ENCODE measurements at places on chromosomes 11 and 22.

DNA sequence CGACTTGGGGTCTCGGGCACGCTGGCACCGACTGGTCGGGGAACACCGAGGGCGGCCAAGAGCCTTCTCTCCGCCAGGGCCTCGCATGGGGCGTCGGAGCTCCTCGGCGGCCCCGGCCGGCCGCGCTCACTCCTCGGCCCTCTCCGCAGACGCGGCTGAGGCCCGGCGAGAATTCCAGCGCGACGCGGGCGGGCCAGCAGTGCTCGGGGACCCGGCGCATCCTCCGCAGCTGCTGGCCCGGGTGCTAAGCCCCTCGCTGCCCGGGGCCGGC is 5.6 kb downstream of the TBX1 start:
- DNase-seq: no peak

DNA sequence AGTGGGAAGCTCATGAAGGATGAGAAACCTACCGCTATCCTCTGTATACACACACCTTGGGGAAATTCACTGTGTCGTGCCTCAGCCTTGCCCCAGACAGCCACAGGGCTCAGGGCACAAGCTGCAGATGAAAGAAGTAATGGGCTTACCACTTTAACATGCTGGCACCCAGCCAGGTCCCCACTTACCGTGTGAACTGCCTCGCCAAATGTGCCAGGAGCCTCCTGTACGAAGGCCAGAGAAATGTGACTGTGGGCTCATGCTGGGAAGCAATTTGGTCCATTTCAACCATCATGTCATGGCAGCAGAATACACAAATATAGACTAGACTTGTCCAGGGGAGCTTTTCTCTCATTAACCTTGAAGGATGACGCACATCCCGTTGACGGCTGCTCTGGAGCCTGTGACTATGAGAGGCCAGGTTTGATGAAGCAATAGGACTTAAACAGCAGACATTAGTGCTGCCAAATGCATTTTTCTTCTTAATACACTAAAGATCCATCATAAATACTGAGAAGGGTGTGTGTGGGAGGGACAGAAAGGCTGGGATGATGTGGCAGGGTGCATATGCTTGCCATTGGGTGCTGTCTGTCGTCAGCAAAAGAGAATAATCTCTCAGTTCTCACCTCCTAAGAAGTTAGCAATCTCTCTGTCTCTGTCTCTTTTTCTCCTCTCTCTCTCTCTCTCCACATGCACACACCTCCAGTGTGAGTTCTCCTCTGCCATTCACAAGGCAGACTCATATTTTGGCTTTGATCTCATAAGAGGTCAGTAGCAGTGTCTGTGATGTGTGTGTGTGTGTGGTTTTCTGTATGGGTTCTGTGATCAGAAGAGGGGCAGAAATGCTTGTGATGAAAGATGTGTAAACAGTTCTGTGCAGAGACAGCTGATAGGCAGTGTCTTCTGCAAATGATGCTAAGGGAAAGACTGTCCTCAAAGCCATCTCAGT is 142.4 kb downstream of the KIRREL3 start:
- DNase-seq: no peak

DNA sequence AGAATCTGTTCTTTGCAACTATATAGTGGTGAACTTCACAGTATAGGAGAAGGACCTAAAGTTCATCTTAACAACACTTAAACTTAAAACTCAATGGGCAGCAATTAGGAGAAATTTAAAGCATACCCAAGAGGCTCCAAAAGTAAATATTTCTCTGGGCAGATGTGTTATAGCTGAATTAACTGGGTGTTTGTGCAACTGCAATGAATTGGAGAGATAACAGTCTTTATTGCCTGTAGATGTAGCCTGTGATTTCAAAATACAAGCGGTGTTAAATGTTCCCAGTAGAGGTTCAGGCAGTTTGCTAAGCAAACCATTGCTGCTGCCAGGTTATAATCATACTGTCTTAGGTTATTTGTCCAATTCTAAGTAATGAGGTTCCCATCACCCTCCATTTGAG is 294.1 kb upstream of the MTNR1B start:
- DNase-seq: no peak

GRCh38 chr11:27933992-27934829 is 173.7 kb downstream of the KIF18A start:
- DNase-seq: no peak

- no peak for DNase-seq
Measured at GRCh38 chr11:78310500-78310909, 107.1 kb downstream of the GAB2 start.

GRCh38 chr22:28734393-28734792 is 7.2 kb downstream of the CHEK2 start:
- DNase-seq: no peak

DNA sequence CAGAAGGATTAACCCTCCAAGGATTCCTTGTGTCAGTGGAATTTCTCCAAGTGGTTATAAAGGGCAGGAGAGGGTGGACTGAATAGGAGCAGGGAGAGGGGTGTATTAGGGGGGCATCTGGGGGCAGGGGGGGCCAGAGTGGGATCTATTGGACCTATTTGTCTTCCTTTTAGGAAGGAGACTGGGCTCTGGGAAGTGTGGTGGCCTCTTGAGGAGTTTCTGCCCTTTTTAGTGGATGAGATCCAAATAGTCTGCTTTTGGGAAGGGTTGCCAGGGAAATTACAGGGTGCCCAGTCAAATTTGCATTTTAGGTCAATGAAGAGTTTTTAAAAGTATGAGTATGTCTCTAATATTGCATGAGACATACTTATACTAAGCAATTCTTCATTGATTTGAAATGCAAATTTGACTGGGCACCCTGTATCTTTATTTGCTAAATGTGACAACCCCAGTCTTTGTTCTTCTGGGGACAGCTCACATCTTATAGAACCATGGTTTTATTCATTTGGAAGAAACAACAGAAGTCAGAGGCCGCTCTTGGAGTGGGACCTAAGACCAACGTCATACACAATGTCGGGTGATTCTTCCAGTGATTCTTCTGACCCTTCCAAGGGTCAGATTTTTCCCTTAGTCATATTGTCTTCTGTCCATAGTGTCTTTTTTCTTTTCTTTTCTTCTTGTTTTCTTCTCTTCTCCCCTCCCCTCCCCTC is 429 bp upstream of the SLC22A6 start:
- DNase-seq: no peak

GRCh38 chr22:17917490-17917983 is 106.8 kb downstream of the MICAL3 start:
- DNase-seq: no peak

- no peak for DNase-seq
Measured at GRCh38 chr11:9875862-9876261, 212.0 kb downstream of the SWAP70 start.

- DNase-seq: no peak
Measured at GRCh38 chr22:36334081-36334820, 53.5 kb downstream of the MYH9 start.

GRCh38 chr11:76903325-76903724 is 42.6 kb downstream of the ACER3 start:
- DNase-seq: no peak

GRCh38 chr11:128045094-128045725 is 542.1 kb downstream of the ETS1 start:
- DNase-seq: no peak

DNA sequence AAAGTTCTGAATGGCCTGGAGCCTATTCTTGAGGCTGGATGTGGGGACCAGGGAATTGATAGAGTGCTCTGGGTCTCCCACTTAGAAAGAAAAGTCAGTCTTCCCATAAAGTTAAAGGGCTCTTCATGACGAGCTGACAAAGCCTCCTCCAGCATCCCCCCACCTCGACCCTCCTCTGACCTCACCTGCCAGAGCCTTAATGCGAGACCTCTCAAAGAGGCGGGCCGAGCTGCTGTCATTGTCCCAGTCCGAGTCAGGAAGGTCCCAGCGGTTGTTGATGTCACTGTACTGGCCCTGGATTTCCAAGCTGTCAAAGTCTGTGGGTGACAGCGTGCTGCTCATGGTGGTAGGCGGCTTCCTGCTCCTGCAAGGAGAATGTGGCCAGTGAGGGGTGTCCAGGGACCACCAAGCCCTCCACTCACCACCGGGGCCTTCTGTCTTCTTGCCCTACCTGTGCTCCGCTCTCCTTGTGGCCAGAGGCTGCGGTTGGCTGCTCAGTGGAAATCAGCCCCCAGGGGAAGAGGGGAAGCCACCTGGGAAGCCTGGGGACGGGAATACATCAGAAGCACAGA is 8.0 kb downstream of the SPTBN2 start:
- DNase-seq: no peak

- no peak for DNase-seq
Measured at GRCh38 chr11:131658952-131659351, 288.5 kb downstream of the NTM start.

GRCh38 chr11:78737891-78738290 is 163.2 kb upstream of the NARS2 start:
- no peak for DNase-seq

- DNase-seq: no peak
Measured at GRCh38 chr11:116406042-116406441, 366.7 kb downstream of the BUD13 start.

GRCh38 chr11:117722082-117722481 is 74.9 kb downstream of the DSCAML1 start:
- DNase-seq: no peak

- no peak for DNase-seq
Measured at GRCh38 chr11:65569164-65569972, 909 bp upstream of the ZNRD2 start.

Measured in CD4-positive, alpha-beta T cell treated with Interleukin-15 for 4 hours (primary cell).